ENCODE measurements at places on chromosomes 4 and X.

- no peak for DNase-seq
These were observed 176.4 kb downstream of the IL13RA2 start for GRCh38 chrX:114841051-114841450.

DNA sequence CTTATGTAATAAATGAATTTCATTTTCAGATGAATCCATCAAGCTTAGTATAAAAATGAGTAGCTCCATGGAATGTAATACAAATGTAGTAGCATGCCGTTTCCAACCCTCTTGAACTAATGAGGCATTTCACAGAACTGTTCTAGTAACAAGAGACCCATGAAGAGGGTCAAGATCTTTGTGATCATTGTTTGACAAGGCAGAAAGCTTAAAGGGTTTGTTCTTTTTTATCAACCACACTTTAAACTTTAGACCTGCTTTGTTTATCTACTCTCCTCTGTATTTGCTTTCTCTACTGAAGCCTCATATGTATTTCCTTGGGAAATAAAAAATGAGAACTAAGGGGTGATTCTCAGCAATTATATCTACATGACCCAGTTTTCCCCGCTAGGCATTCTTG, 513.9 kb downstream of the ARAP2 start:
- DNase-seq = no peak

DNA sequence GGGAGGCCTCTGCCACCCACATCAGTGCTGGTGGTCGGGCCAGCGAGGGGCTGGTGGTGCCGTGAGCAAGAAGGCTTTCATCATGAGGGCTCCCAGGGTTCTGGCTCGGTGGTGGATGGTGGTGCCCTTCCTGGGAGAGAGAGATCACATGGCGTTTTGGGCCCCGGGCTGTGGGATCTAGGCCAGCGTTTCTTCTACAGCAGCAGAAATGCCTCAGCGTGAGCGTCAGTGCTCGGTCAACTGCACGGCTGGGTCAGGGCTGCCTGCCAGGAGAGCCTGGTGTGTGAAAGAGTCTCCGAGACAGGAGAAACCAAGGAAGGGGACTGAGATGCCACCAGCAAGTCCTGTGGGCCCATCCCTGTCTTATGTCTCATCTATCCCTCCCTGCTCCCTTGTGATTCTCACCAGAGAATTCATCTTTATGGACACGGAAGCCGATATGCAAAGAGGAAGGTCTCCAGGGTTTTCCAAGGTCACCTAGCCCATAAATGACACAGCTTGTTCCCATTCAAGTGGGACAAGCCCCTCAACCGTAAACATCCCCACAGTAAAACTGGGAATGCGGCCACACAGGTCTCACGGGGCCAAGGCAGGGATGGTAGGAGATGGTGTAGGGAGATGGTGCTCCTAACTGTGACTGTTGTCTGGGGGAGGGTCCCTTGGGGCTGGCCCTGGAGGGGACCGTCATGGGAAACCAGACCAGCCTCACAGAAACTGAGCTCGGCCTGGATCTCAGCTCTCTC, 99.2 kb downstream of the SORCS2 start:
- DNase-seq = no peak

- peak; percentile 8 for DNase-seq
These were observed 7.0 kb downstream of the AMMECR1 start for GRCh38 chrX:110310896-110311295.

DNA sequence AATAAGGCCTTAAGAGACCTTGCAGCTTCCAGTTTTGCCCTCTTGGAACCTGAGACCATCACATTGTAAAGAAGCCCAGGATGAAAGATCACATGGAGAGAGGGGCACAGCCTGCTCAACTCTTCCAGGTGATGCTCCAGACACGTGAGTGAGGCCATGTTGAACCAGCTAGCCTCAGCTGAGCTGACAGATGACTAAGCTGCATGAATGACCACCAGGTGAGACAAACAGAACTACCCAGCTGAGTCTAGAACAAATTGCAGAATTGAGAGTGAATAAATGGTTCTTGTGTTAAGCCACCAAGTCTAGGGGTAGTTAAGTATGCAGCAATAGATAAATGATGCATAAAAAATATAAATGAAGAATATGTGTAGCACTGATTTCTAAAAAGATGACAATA, 16.8 kb upstream of the GPR82 start:
- DNase-seq = no peak

- no peak for DNase-seq
These were observed 58.4 kb upstream of the STS start for GRCh38 chrX:7088968-7089615.

Measured in T-helper 1 cell (primary cell).